ENCODE measurements at places on chromosomes 13 and 19. TPM values are rescaled to one million over a fixed set of nuclear protein-coding genes. Genes with fewer than 3 reads are reported as not detected.

Gene TMEM145
- not detected for total RNA-seq

Gene PRTN3
- total RNA-seq, result not detected

Gene BEST2
- not detected for total RNA-seq

Gene C2CD4C
- total RNA-seq, result not detected

Gene TEX26
- not detected for total RNA-seq

Gene SERP2
- total RNA-seq, result 3.4 TPM

Gene GRIN2D
- 7.2 TPM for total RNA-seq

Gene FFAR3
- not detected for total RNA-seq

Gene ZNF112
- total RNA-seq, result 3.7 TPM

Gene APOC1
- total RNA-seq, result 4.4 TPM

Gene LILRA6
- total RNA-seq, result not detected

Gene C19orf85
- not detected for total RNA-seq

Gene FXYD1
- 0.66 TPM for total RNA-seq

Gene ITGBL1
- total RNA-seq, result 71.8 TPM

Gene CYP4F2
- not detected for total RNA-seq

Gene CYP2A6
- not detected for total RNA-seq
